ENCODE measurements at places on chromosomes 13 and 19.

DNA sequence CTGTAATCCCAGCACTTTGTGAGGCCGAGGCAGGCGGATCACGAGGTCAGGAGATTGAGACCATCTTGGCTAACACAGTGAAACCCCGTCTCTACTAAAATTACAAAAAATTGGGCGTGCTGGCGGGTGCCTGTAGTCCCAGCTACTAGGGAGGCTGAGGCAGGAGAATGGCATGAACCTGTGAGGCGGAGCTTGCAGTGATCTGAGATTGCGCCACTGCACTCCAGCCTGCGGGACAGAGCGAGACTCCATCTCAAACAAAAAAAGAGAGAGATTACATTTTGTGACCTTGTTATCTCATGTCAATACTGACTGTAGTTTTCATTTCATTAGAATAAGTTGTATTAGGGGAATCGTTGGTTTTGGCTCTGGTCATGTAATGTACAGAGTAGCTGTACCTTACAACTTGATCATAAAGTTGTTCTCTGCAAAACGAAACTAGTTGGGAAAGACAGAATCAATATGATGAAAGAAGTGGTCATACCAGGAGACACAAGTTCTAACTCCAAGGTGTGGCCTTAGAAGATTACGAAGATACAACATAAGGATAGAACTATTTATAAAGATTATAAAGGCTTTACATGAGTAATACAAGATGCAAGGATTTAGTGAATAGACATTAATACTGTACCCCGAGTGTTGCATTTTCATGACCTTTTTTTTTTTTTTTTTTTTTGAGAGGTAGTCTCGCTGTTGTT lies 15.3 kb downstream of the TMEM38A start:
- DNase-seq: no peak

DNA sequence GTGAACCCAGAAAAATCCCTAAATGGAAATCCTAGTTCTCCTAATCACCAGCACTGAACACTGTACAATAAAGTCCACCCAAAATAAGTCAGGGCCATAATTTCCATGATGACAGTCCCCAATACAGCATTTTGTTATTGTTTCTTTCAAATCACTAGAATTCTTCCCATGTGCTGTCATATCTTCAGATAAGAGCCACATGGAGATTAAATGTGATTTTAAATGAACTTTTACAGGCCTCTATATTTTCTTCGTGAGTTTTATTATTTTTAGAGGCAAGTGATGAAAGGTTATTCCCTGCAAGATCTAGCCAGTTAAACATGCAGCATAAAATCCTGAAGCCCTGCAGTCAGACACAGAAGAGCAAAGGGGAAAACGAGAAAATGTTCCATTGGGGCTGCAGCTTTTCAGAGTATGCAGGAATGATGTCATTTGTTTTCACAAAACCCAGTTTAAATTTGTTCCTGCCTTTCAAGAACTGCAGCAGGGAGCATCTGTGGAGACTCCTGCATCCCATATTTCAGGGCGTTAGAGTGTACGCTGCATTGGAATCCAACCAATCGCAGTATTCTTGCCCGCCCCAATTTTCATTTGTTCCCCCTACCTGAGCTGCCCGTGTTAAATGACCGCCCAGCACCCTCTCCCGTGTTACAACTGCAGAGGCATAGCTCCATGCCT lies 167.2 kb upstream of the KLF12 start:
- DNase-seq: no peak

DNA sequence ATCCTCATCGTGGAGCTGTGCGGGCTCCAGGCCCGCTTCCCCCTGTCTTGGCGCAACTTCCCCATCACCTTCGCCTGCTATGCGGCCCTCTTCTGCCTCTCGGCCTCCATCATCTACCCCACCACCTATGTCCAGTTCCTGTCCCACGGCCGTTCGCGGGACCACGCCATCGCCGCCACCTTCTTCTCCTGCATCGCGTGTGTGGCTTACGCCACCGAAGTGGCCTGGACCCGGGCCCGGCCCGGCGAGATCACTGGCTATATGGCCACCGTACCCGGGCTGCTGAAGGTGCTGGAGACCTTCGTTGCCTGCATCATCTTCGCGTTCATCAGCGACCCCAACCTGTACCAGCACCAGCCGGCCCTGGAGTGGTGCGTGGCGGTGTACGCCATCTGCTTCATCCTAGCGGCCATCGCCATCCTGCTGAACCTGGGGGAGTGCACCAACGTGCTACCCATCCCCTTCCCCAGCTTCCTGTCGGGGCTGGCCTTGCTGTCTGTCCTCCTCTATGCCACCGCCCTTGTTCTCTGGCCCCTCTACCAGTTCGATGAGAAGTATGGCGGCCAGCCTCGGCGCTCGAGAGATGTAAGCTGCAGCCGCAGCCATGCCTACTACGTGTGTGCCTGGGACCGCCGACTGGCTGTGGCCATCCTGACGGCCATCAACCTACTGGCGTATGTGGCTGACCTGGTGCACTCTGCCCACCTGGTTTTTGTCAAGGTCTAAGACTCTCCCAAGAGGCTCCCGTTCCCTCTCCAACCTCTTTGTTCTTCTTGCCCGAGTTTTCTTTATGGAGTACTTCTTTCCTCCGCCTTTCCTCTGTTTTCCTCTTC lies 6.3 kb downstream of the MYADM start:
- no peak for DNase-seq

- no peak for DNase-seq
Observed at GRCh38 chr13:22091222-22091970, 420.5 kb downstream of the FGF9 start.

DNA sequence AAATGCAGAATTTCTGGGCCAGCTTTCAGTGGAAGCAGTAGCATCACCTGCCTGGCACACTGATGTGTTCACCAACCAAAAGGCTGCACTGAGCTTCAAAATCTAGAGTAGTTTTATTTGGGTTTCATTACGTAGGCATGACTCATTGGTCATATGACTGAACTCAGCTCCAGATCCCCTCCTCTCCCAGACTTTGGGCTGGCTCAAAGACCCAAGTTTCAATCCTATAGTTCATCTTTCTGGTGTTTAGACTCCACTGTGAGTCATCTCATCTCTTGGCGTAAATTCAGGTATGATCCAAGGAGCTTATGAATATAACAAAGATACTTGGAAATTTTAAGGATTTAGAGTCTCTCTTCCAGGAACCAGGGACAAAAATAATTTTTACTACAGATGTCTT lies 17.7 kb downstream of the ZMYM5 start:
- no peak for DNase-seq

GRCh38 chr19:33366897-33367296 lies 6.6 kb upstream of the CEBPG start:
- no peak for DNase-seq

GRCh38 chr13:46593398-46593797 lies 40.4 kb downstream of the LRCH1 start:
- peak; percentile 15 for DNase-seq
